ENCODE measurements at places on chromosomes 7 and 10. TPM values are rescaled to one million over a fixed set of nuclear protein-coding genes. Genes with fewer than 3 reads are reported as not detected.

- no peak for DNase-seq
- H3K4me3 ChIP-seq = peak overlapping the region; percentile 72
- H3K27me3 ChIP-seq = peaks cover 37% of the 10 kb centered on the region
- peak overlapping the region; percentile 83 for H3K27ac ChIP-seq
Measured at GRCh38 chr10:90856964-90857634, 740 bp downstream of the HTR7 start.

GRCh38 chr7:71801976-71802375 lies 610.2 kb downstream of the CALN1 start:
- H3K27ac ChIP-seq = no peak overlapping the region
- no peaks in the 10 kb centered on the region for H3K36me3 ChIP-seq
- no peaks in the 10 kb centered on the region for H3K4me1 ChIP-seq

DNA sequence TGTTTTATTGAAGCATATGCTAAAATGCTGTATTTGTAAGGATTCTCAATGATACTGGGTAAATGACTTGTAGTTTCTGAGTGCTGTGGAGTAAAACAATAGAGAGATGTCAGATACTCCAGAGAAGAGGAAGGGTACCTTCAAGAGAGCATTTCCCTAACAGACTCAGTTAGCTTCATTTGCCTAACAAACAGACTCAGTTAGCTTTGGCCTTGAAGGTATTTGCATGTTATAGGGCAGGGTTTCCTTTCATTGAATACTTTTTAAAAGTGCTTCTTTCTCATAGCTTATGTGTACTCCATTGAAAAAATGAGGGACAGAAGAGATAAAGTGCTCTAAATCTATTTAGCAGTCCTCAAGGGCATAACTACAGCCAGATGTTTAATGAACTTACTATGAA lies 101.8 kb downstream of the CHN2 start:
- H3K36me3 ChIP-seq = no peaks in the 10 kb centered on the region
- no peaks in the 10 kb centered on the region for H3K27me3 ChIP-seq
- H3K4me3 ChIP-seq = no peak overlapping the region
- peaks cover 15% of the 10 kb centered on the region for H3K4me1 ChIP-seq
- no peak for DNase-seq
- H3K27ac ChIP-seq = no peak overlapping the region

DNA sequence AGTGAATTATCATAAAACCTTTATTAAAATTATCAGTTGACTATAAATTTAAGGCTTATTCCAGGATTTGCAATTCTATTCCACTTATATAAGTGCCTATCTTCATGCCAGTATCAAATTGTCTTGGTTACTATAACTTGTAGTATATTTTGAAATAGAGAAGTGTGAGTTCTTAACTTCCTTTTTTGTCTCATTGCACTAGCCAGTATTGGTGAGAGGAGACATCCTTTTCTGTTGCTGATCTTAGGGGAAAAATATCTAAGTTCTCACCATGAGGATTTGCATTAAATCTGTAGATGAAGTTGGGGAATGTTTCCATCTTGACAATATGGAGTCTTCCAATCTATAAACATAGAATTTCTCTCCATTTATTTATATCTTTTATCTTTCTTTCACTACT lies 104.2 kb upstream of the MKI67 start:
- no peak overlapping the region for H3K4me3 ChIP-seq
- no peak for DNase-seq
- H3K36me3 ChIP-seq = no peaks in the 10 kb centered on the region

DNA sequence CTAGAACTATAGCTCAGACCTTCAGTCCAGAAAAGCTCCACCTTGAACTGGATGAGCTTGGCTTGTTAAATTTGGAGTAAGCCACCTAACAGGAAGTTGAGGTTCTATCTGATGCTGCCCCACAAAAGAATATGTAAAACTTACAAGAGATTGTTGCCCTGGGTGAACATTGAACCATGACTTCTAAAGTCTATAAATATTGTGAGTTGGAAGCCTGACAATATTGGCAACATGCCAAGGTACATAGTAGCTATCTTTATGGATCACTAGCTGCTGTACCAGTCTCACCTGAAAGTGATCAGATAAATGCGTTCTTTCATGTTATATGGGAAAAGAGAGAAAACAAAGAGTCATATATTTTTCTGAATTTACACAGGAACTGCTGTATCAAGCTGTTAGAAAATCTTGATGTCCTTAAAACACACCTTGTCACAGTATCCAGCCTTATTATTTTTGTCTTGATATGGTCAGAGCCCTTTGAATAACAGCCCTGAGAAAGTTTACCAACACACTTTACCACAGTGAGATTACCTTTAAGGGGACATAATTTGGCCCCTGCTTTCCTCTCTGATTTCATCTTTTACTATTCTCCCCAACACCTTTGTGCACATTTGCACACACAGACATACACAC lies 92.0 kb downstream of the LSMEM1 start:
- no peaks in the 10 kb centered on the region for H3K36me3 ChIP-seq
- no peaks in the 10 kb centered on the region for H3K4me1 ChIP-seq
- no peak overlapping the region for H3K4me3 ChIP-seq
- H3K27me3 ChIP-seq = no peaks in the 10 kb centered on the region
- no peak overlapping the region for H3K27ac ChIP-seq

DNA sequence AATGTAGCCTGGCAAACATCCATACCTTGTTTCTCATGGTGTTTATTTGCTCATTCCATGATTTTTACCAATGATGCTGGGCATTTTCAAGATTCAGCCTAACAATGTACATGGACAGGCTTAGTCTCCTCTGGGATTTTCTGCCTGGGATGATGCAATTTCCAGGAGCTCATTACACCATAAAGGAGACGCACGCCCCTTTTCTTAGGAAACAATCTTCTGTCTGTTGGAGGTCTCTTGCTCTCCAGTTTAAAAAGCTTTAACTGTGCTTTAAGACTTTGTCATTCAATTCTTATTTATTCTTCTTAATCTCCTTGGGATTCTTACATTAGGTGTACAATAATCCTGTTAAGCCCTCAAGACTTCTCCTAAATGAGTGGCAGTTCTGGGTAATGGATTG lies 150.3 kb upstream of the NRP1 start:
- H3K27ac ChIP-seq = no peak overlapping the region
- no peak for DNase-seq
- H3K4me3 ChIP-seq = no peak overlapping the region
- H3K36me3 ChIP-seq = no peaks in the 10 kb centered on the region
- H3K4me1 ChIP-seq = no peaks in the 10 kb centered on the region

- H3K4me1 ChIP-seq = peaks cover 100% of the 10 kb centered on the region
- H3K27me3 ChIP-seq = no peaks in the 10 kb centered on the region
- H3K27ac ChIP-seq = peak overlapping the region; percentile 71
- DNase-seq = peak; percentile 77
- H3K4me3 ChIP-seq = no peak overlapping the region
Measured at GRCh38 chr10:80464557-80465450, 10.7 kb downstream of the TSPAN14 start.

GRCh38 chr10:73889014-73889413 lies 14.7 kb upstream of the CAMK2G start:
- H3K4me3 ChIP-seq = no peak overlapping the region
- no peaks in the 10 kb centered on the region for H3K27me3 ChIP-seq
- peak overlapping the region; percentile 82 for H3K27ac ChIP-seq
- peak; percentile 76 for DNase-seq

- peaks cover 27% of the 10 kb centered on the region for H3K4me1 ChIP-seq
- peak overlapping the region; percentile 15 for H3K27ac ChIP-seq
- DNase-seq = peak; percentile 54
- no peaks in the 10 kb centered on the region for H3K36me3 ChIP-seq
- no peak overlapping the region for H3K4me3 ChIP-seq
- H3K27me3 ChIP-seq = no peaks in the 10 kb centered on the region
Measured at GRCh38 chr10:74936577-74937265, 110.3 kb downstream of the KAT6B start.

- H3K27me3 ChIP-seq = no peaks in the 10 kb centered on the region
- DNase-seq = no peak
- no peak overlapping the region for H3K4me3 ChIP-seq
- H3K36me3 ChIP-seq = no peaks in the 10 kb centered on the region
Measured at GRCh38 chr7:113281223-113281622, 162.9 kb upstream of the SMIM30 start.

- no peaks in the 10 kb centered on the region for H3K27me3 ChIP-seq
- DNase-seq = no peak
- no peak overlapping the region for H3K4me3 ChIP-seq
- no peaks in the 10 kb centered on the region for H3K4me1 ChIP-seq
- no peak overlapping the region for H3K27ac ChIP-seq
- no peaks in the 10 kb centered on the region for H3K36me3 ChIP-seq
Measured at GRCh38 chr10:58642916-58643428, 130.3 kb downstream of the BICC1 start.

GIMAP6 gene
- polyA plus RNA-seq = 6.2 TPM

STEAP1B gene
- not detected for polyA plus RNA-seq

TUBB8 gene
- polyA plus RNA-seq = 0.15 TPM

SLC29A4 gene
- polyA plus RNA-seq = 2.7 TPM

PDZD7 gene
- 0.20 TPM for polyA plus RNA-seq

MYO3A gene
- polyA plus RNA-seq = 0.55 TPM

Measured in stomach (tissue), 19 donors.